GM12892 (cell line): ENCODE measurements at places on chromosomes 6 and 20.

DNA sequence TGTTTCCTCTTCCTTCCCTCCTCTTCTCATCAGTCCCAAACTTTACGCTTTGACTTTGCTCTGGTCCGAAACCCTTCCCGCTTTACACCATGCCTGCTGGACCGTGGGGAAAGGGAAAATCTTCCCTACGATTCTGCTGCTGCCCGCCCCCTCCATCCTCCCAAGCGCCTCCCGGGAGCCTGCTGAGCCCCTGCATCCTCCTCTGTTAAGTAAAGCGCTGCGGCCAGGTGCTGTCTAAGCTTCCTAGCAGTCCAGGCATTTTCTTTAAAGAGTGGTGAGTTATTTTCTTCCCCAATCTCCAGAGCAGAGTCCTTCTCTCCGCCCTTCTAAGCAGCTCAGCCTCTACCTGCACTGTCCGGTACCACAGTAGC, 376.3 kb downstream of the RNGTT start:
- DNase-seq, result no peak

GRCh38 chr6:53128842-53129241, 19.8 kb downstream of the GCM1 start:
- no peak for DNase-seq

- no peak for DNase-seq
Measured at GRCh38 chr6:107691062-107691751, 132.9 kb downstream of the SCML4 start.

DNA sequence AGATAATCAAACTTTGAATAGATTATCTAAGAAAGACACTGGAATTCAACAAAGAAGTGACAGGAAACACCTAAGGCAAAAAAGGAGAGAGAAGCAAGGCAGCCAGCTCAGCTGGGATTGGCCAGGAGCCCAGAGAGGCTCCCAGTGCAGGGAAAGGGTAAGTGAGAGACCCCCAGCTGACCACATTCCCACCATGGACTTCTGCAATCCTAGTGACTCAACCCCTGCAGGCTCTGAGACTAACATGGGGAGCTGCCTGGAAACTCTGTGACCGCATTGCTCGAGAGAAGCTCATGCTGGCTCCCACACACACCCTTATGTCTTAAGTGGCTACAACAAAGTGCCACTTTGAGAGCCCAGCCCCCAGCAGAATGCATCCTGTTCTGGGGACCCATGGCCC, 215.1 kb downstream of the PACRG start:
- DNase-seq, result no peak
